ENCODE measurements at places on chromosomes 3 and 15.

- no peaks in the 10 kb centered on the region for H3K36me3 ChIP-seq
- no peak overlapping the region for H3K4me3 ChIP-seq
Observed at GRCh38 chr15:98427321-98427720, 221.0 kb upstream of the IGF1R start.

- H3K27me3 ChIP-seq, result no peaks in the 10 kb centered on the region
- H3K4me3 ChIP-seq, result no peak overlapping the region
- H3K36me3 ChIP-seq, result no peaks in the 10 kb centered on the region
- no peak overlapping the region for H3K27ac ChIP-seq
- DNase-seq, result no peak
Observed at GRCh38 chr3:169286992-169287391, 376.5 kb downstream of the MECOM start.

- no peaks in the 10 kb centered on the region for H3K4me1 ChIP-seq
- H3K27me3 ChIP-seq, result no peaks in the 10 kb centered on the region
- no peak overlapping the region for H3K27ac ChIP-seq
- no peak for DNase-seq
Observed at GRCh38 chr15:89197503-89197971, 23.8 kb downstream of the RLBP1 start.

DNA sequence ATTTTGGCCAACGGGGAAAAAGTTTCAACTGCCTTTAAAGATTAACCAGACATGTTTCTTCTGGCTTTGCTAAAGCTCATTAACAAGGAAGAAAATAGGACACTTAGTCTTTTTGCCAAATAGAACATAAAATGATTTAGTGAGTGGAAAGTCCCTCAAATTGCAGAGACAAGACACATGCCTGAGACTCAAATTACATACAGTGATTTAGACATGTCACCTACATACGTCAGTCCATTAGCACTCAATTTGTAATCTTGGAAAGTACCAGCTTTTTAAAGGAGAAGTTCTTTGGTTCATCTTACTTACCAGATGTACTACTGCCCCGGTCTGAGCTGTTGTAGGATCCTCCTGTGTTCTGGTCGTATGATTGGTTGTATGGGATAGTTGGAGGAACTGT lies 1134.2 kb downstream of the ROBO1 start:
- H3K36me3 ChIP-seq, result no peaks in the 10 kb centered on the region
- DNase-seq, result no peak
- H3K27me3 ChIP-seq, result no peaks in the 10 kb centered on the region
- no peak overlapping the region for H3K4me3 ChIP-seq
- no peak overlapping the region for H3K27ac ChIP-seq

- H3K36me3 ChIP-seq, result no peaks in the 10 kb centered on the region
- no peak overlapping the region for H3K27ac ChIP-seq
- no peak for DNase-seq
- no peak overlapping the region for H3K4me3 ChIP-seq
- H3K27me3 ChIP-seq, result no peaks in the 10 kb centered on the region
- H3K4me1 ChIP-seq, result no peaks in the 10 kb centered on the region
Observed at GRCh38 chr3:102936511-102937045, 501.8 kb downstream of the ZPLD1 start.

DNA sequence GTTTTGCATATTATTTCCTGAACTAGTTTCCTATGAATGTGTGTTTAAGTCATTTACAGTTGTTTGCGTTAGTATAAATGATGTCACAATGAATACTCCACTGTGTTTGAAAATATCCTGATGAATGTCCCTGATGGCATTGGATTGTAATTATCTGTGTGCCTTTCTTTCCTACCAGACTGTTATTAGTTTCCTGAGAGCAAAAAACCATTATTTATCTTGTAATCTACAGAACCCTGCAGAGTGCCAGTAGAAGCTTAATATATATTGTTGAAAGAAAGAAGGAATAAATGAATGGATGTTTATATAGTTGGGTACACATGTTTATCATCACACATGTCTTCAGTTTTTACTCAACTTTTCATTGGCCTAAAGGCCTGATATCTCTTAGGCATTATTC lies 312.6 kb downstream of the AGBL1 start:
- no peak overlapping the region for H3K27ac ChIP-seq
- H3K36me3 ChIP-seq, result no peaks in the 10 kb centered on the region
- H3K4me3 ChIP-seq, result no peak overlapping the region
- no peaks in the 10 kb centered on the region for H3K4me1 ChIP-seq
- no peaks in the 10 kb centered on the region for H3K27me3 ChIP-seq

- H3K27ac ChIP-seq, result no peak overlapping the region
- H3K4me3 ChIP-seq, result no peak overlapping the region
- peaks cover 27% of the 10 kb centered on the region for H3K36me3 ChIP-seq
- H3K4me1 ChIP-seq, result peaks cover 15% of the 10 kb centered on the region
- no peak for DNase-seq
- H3K27me3 ChIP-seq, result no peaks in the 10 kb centered on the region
Observed at GRCh38 chr15:25776071-25776746, 86.9 kb downstream of the ATP10A start.

DNA sequence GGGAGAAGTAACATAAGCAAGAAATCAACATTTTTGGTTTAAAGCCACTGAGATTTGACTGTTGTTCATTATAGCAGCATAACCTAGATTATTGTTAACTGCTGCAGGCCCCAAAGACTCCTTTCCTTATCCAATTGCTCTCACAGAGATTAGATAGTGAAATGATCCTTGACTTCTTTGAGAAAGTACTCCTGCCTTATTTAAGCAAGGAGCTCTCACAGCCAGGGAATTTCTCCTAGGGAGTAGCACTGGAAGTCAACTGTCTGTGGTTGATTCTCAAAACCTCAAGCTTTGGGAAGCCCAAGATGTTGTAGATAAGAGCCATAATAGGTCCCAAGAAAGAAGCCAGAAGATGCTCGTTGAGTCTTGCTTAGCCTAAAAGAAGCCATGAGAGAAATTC lies 151.8 kb upstream of the TSC22D2 start:
- no peak overlapping the region for H3K4me3 ChIP-seq
- H3K27me3 ChIP-seq, result no peaks in the 10 kb centered on the region
- H3K27ac ChIP-seq, result no peak overlapping the region
- DNase-seq, result no peak
- H3K36me3 ChIP-seq, result no peaks in the 10 kb centered on the region

GRCh38 chr3:171282041-171282440 lies 178.2 kb downstream of the TNIK start:
- H3K4me1 ChIP-seq, result peaks cover 12% of the 10 kb centered on the region
- no peak overlapping the region for H3K4me3 ChIP-seq
- no peaks in the 10 kb centered on the region for H3K27me3 ChIP-seq

GRCh38 chr15:75067123-75067830 lies 43.9 kb downstream of the PPCDC start:
- H3K4me3 ChIP-seq, result no peak overlapping the region
- peaks cover 29% of the 10 kb centered on the region for H3K4me1 ChIP-seq
- no peak overlapping the region for H3K27ac ChIP-seq
- no peaks in the 10 kb centered on the region for H3K36me3 ChIP-seq
- H3K27me3 ChIP-seq, result no peaks in the 10 kb centered on the region

DNA sequence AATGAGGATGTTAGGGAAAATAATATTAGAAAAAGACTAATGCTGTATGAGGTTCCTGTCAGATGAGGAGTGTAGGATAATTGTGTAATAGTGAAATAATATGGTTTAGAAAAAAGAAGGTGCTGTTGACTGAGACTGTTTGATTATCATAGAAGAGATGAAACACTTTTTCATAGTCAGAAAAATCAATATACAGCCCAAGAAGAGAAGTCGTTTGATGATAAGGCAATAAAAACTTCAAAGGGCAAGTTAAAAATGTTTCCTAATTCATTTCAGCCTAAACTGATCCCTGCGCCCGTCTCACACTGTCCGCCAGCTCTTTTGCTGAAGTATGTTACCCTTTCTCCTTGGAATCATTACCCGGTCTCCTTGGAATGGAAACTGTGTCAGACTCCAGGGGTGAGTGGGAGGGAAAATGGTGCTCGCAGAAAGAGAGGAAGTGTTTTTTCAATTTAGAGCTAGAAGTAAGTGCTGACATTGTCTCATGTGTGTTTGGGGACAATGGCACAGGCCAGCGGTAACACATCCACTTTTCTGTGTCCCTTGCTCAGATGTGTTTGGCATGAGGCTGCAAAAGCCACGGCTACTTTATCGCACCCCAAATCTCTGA lies 23.6 kb downstream of the DUT start:
- H3K27ac ChIP-seq, result no peak overlapping the region
- H3K27me3 ChIP-seq, result no peaks in the 10 kb centered on the region
- no peaks in the 10 kb centered on the region for H3K36me3 ChIP-seq
- no peak overlapping the region for H3K4me3 ChIP-seq

GRCh38 chr3:178849199-178849910 lies 222.3 kb downstream of the ZMAT3 start:
- DNase-seq, result no peak
- H3K27me3 ChIP-seq, result no peaks in the 10 kb centered on the region
- H3K4me1 ChIP-seq, result no peaks in the 10 kb centered on the region

DNA sequence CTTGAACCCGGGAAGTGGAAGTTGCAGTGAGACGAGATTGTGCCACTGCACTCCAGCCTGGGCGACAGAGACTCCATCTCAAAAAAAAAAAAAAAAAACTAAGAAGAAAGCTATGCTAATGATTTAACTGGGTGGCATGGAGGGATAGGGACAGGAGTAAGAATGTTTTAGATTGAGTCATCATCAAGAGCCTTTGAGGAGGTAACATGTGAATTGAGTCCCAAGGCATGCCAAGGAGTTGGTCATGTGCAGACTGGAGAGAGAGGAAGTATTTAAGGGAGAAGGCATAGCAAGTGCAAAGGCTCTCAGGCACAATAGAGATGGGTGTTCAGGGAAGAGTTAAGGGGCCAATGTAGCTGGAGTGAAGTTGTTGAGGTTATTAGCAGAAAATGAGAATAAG lies 9.1 kb downstream of the BNC1 start:
- no peak overlapping the region for H3K4me3 ChIP-seq
- DNase-seq, result no peak
- H3K36me3 ChIP-seq, result no peaks in the 10 kb centered on the region

DNA sequence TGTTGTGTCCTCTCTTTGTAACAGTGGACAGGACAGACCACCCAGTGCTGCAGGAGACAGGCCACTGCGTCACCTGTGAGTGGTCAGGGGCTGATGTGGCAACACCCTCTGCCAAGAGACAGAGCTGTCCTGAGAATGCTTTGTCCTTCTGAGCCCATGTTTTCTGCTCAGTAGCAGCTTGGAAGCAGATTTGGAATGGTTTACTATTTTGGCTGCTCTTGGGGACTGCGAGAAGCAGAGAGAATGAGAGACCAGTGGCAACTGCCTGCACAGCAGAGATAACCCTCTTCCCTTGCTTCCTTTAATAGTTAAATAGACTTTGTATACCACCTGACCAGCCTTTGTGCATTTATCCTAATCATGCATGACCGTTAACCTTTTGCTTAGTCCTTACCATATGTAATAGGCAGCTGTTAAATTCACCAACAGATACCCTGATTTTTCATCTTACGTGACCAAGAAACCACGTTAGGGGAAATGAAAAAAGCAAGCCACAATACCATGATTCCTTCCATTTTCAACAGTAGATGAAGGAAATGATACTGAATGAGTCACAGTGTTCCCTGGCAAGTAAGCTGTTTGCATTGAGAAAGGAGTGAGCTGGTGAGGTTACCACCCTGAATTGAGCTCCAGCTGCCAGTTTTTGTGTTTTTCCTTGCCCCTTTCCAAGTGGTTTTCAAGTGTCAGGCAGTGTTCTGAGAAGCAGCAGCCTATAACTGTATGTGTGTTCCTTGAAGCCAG lies 35.5 kb downstream of the B3GALNT1 start:
- H3K27me3 ChIP-seq, result no peaks in the 10 kb centered on the region
- H3K27ac ChIP-seq, result no peak overlapping the region
- no peak overlapping the region for H3K4me3 ChIP-seq
- no peaks in the 10 kb centered on the region for H3K4me1 ChIP-seq
- H3K36me3 ChIP-seq, result no peaks in the 10 kb centered on the region
- DNase-seq, result no peak

- DNase-seq, result no peak
- no peaks in the 10 kb centered on the region for H3K27me3 ChIP-seq
- H3K36me3 ChIP-seq, result no peaks in the 10 kb centered on the region
- no peak overlapping the region for H3K27ac ChIP-seq
- no peaks in the 10 kb centered on the region for H3K4me1 ChIP-seq
Observed at GRCh38 chr3:8757551-8758518, 11.6 kb downstream of the OXTR start.

DNA sequence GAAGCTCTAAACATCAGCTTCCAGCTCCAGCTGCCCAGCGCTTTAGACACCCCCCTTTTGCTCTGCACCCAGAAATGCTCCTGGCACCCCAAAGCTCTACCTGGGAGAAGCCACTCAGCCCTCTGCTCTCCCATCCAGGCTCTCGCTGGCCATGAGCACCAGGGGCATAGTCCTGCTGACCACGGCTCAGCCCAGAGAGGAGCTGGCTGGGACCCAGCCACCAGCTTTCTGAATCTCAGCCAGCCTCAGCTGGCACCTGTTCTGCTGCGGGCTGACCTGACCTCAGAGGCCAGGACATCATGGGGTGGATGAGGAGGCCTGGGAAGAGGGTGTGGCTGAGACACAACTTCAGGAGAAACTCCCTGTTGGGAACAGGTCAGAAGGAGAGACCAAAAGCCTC lies 8.6 kb downstream of the NTRK3 start:
- H3K36me3 ChIP-seq, result no peaks in the 10 kb centered on the region
- no peaks in the 10 kb centered on the region for H3K27me3 ChIP-seq
- H3K4me3 ChIP-seq, result no peak overlapping the region
- H3K27ac ChIP-seq, result no peak overlapping the region
- no peak for DNase-seq

GRCh38 chr15:81495780-81496467 lies 121.9 kb upstream of the TMC3 start:
- no peak overlapping the region for H3K27ac ChIP-seq
- H3K36me3 ChIP-seq, result no peaks in the 10 kb centered on the region
- H3K4me3 ChIP-seq, result no peak overlapping the region
- DNase-seq, result no peak
- no peaks in the 10 kb centered on the region for H3K4me1 ChIP-seq

- no peak for DNase-seq
- no peak overlapping the region for H3K4me3 ChIP-seq
- no peaks in the 10 kb centered on the region for H3K4me1 ChIP-seq
- H3K27me3 ChIP-seq, result no peaks in the 10 kb centered on the region
Observed at GRCh38 chr3:5565026-5565425, 377.5 kb downstream of the EDEM1 start.

- no peaks in the 10 kb centered on the region for H3K36me3 ChIP-seq
- no peaks in the 10 kb centered on the region for H3K4me1 ChIP-seq
- H3K4me3 ChIP-seq, result no peak overlapping the region
- DNase-seq, result no peak
- H3K27ac ChIP-seq, result no peak overlapping the region
Observed at GRCh38 chr3:139839659-139840058, 95.3 kb upstream of the CLSTN2 start.

GRCh38 chr3:174854987-174855386 lies 4.1 kb upstream of the NAALADL2 start:
- no peak overlapping the region for H3K4me3 ChIP-seq
- DNase-seq, result no peak
- H3K27ac ChIP-seq, result no peak overlapping the region
- no peaks in the 10 kb centered on the region for H3K4me1 ChIP-seq
- no peaks in the 10 kb centered on the region for H3K27me3 ChIP-seq

GRCh38 chr3:147393943-147394883 lies 12.1 kb downstream of the ZIC4 start:
- no peak overlapping the region for H3K4me3 ChIP-seq
- H3K36me3 ChIP-seq, result no peaks in the 10 kb centered on the region
- no peak for DNase-seq
- H3K27ac ChIP-seq, result no peak overlapping the region
- H3K4me1 ChIP-seq, result no peaks in the 10 kb centered on the region
- peaks cover 96% of the 10 kb centered on the region for H3K27me3 ChIP-seq

Data from CD4-positive, alpha-beta T cell (primary cell).